Astrocyte (in vitro differentiated cells and primary cell): ENCODE measurements at places on chromosomes 7 and 10. TPM values are rescaled to one million over a fixed set of nuclear protein-coding genes. Genes with fewer than 3 reads are reported as not detected.

- H3K4me3 ChIP-seq = no peak overlapping the region
Measured at GRCh38 chr10:132945125-132945893, 2.9 kb upstream of the CFAP46 start.

Gene PLAU
- 81.2 and 90.2 TPM in 2 replicates for total RNA-seq

Gene LLCFC1
- not detected in 2 replicates for total RNA-seq

Gene PRSS37
- total RNA-seq = not detected in 2 replicates

GRCh38 chr10:13739183-13739582 is 152.4 kb downstream of the PRPF18 start:
- no peak for DNase-seq
- H3K27ac ChIP-seq = no peak overlapping the region
- H3K4me1 ChIP-seq = no peaks in the 10 kb centered on the region
- H3K27me3 ChIP-seq = no peaks in the 10 kb centered on the region

- no peak overlapping the region for H3K27ac ChIP-seq
- no peak for DNase-seq
- H3K27me3 ChIP-seq = no peaks in the 10 kb centered on the region
- no peaks in the 10 kb centered on the region for H3K36me3 ChIP-seq
Measured at GRCh38 chr7:102319671-102320070, 33.0 kb downstream of the SH2B2 start.

- no peak overlapping the region for H3K4me3 ChIP-seq
- H3K4me1 ChIP-seq = peaks cover 17% of the 10 kb centered on the region
- peak overlapping the region; percentile 94 for H3K27ac ChIP-seq
- H3K36me3 ChIP-seq = no peaks in the 10 kb centered on the region
Measured at GRCh38 chr7:74271742-74272141, 17.5 kb upstream of the CLIP2 start.
